ENCODE measurements at places on chromosomes 3 and 15. TPM values are rescaled to one million over a fixed set of nuclear protein-coding genes. Genes with fewer than 3 reads are reported as not detected.

GRCh38 chr3:20975188-20975651 is 775.8 kb downstream of the ZNF385D start:
- no peak for DNase-seq

- DNase-seq = no peak
These were observed 78.4 kb downstream of the AKAP13 start for GRCh38 chr15:85458764-85459163.

- DNase-seq = no peak
These were observed 59.1 kb upstream of the TOP2B start for GRCh38 chr3:25723802-25724201.

DNA sequence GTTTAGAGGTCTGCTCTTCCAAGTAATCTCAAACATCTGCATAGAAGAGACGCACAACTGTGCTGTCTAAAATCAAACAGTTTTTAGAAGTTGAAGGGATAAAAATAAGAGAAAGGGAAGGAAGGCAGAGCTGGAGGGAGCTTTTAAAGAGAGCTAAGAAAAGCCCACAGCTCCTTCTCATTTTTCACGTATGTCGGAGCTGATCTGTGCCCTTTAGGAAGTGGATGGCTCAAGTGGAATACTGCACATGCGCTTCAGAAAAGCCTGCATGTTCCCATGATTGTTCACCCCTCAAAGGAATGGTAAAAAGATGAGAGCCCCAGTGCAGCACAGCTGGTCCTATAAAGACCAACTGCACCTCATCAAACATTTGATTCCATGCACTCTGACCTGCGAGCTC is 207.2 kb downstream of the ADAMTS17 start:
- no peak for DNase-seq

DNA sequence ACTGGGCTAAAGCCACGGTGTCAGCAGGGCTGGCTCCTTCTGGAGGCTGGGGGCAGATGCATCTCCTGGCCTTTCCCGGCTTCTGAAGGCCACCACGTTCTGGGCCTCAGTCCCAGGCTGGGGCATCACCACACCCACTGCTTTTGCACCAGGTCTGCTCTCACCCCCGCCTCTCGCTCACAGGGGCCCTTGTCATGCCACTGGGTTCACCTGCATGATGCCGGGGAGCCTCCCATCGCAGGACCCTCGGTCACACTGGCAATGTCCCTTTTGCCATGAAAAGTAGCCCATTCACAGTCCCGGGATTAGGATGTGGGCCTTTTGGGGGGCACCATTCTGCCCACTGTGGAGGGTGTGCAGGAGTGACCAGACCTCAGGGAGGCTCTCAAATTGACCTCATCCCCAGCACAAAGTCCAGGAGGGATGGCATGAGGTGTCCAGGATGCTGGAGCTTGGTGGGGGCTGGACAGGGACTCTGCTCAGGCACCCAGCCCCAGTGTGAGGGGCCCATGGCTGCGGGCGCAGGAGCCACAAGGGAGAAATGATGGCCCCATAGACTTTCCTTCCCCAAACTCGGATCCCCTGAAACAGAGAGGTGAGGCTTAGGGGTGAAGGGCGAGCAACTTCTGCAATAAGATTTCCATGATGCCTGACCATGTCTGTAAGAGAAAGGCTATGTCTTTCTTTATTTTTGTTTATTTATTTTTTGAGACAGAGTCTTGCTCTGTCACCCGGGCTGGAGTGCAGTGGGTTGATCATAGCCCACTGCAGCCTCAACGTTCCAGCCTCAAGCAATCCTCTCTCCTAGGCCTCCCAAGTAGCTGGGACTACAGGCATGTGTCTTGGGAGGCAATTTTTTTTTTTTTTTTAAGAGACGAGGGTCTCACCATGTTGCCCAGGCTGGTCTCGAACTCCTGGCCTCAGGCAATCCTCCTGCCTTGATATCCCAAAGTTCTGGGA is 189.1 kb downstream of the GOLGA6L6 start:
- DNase-seq = no peak

GRCh38 chr3:171979081-171979480 is 60.3 kb upstream of the FNDC3B start:
- no peak for DNase-seq

GRCh38 chr3:9260305-9260704 is 10.9 kb upstream of the SRGAP3 start:
- DNase-seq = no peak

- no peak for DNase-seq
These were observed 284 bp upstream of the TSC22D2 start for GRCh38 chr3:150407808-150408220.

GRCh38 chr15:99763827-99764226 is 30.6 kb upstream of the LYSMD4 start:
- DNase-seq = no peak

- no peak for DNase-seq
These were observed 246.8 kb downstream of the UACA start for GRCh38 chr15:70516408-70517193.

- DNase-seq = peak; percentile 89
These were observed 20.6 kb upstream of the FBLN2 start for GRCh38 chr3:13528217-13528867.

GRCh38 chr3:48437812-48438211 is 2.1 kb downstream of the CCDC51 start:
- no peak for DNase-seq

ACSBG1 gene
- total RNA-seq = not detected

CYP1A2 gene
- total RNA-seq = not detected

CAND2 gene
- total RNA-seq = 7.8 TPM

DENND4A gene
- total RNA-seq = 7.3 TPM
